ENCODE measurements at places on chromosomes 3 and 15.

DNA sequence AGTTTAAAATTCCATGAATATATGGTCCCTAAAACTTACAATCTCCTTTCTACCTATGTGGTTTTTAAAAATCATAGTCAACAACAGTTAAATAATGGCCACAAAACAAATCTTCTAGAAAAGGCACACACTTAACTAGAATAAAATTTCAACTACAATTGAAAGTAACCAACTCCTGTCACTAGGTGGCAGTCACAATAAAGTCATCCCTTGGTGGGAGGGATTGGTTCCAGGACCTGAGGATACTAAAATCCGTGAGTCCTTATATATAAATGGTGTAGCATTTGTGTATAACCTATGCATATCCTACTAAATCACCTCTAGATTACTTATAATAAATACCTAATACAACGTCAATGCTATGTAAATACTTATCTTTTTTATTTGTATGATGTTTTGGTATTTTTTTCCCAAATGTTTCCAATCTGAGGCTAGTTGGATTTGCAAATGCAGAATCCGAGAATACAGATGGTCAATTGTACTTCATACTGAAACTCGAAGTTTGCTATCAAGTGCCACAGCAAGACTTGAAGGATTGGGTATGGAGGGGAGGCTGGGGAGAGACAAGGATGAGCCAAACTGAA is 172.6 kb downstream of the FMN1 start:
- peak; percentile 51 for DNase-seq

- DNase-seq, result peak; percentile 87
These were observed 38.3 kb downstream of the CPN2 start for GRCh38 chr3:194312743-194313281.

DNA sequence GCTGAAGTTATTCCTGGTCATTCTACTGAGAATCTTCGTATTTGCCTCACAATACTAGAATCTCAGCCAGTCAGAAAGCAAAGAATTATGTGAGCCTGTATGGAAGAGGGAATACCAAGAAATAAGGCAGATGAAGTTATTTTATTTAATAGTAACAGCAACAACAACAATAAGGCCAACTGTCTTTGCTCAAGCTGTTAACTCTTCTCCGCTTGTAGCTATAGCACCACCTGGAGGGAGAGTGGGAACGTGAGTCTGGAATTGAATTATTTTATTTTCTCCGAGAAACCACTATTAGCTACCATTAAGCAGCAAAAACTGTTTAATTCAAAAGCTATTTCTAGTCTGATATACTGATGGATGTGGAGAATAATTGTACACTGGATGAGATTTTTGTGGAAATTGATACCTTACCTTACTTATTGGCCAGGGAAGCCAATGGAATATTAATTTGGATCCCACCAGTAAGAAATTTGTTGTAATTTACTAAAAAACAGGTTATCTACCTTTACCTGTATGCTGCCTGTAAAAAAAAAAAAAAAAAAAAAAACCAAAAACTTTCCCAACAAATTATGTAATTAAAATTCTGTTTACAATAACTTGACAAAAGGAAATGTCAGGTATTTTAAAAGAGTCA is 50.1 kb downstream of the CALML4 start:
- no peak for DNase-seq

GRCh38 chr3:185342459-185343174 is 20.3 kb upstream of the MAP3K13 start:
- DNase-seq, result no peak

DNA sequence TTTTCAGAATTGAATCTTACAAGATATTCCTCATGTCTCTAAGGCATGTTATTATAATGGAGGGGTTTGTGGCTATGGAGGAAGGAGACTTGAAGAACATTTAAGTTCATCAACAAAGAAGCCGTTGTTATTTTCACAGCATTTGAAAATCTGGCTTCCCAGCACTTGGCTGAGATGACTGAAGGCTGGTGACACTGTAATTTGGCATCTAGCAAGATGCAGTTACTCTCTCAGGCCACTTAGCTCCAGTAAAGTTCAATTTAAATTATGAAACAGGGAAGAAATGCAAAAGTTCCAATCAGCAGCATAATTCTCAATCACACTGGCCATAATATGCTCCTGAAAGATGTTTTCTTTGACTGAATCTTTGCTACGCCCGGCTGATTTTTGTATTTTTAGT is 139.4 kb upstream of the NUDT16 start:
- no peak for DNase-seq

- no peak for DNase-seq
These were observed 30.9 kb upstream of the PYDC2 start for GRCh38 chr3:191430103-191430502.

GRCh38 chr3:87260270-87260669 is 16.1 kb downstream of the POU1F1 start:
- no peak for DNase-seq

- peak; percentile 17 for DNase-seq
These were observed at the start of gene CELSR3 for GRCh38 chr3:48662753-48663488. TSS of gene CELSR3 (minus strand) at chr3:48662886. CDS start at chr3:48662634, 252 bp downstream.

DNA sequence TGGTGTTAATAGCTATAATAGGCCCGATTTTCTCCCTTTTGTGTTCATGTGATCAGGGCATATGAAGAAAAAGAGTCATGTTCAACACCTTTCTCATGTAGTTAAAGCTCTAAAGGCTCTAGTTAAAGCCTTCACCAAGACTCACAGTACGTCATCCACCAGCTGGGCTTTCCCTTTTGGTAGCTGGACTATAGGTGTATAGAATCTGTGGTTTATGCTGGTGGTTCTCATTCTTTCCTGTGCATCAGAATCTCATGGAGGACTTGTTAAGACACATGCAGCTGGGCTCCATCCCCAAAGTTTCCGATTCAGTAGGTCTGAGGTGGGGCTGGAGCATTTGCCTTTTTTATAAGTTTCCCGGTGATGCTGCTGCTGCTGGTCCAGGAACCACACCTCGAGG is 31.0 kb downstream of the CFAP91 start:
- DNase-seq, result no peak

DNA sequence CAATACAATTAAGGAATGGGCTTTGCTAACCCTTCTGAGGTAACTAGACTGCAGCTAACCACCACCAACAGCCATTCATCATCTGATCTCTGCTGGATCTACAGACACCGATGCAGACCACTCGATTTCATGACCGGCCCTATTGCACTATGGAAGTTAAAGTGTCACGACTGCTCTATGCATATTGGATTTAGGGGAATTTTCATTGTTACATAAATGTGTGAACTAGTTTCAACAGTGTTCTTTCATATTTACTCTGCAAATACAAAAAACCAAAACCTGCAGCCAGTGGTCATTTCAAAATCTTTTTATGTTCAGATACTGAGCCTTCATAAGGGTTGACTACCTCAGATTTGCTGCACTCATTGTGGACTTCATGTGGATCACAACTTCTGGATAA is 14.5 kb downstream of the CDV3 start:
- no peak for DNase-seq

DNA sequence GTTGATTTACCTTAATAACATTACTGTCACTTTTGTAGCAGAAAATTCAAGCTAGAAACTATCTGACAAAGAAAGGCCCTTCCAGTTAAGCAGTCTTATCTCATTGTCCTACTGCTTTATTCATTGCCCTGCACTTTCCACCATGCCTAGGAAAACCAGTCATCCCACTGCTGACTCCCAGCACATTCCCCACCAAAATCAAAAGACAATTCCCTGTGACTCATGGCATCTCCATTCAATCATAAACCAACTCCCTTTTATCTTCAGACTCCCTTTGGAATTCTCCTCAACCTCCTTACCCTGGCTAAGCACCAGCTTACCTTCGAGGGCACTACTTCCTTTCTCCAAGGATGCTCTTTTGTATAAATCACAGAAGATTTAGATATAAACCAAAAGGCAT is 184.3 kb downstream of the PLCH1 start:
- DNase-seq, result no peak

GRCh38 chr3:27910456-27910855 is 188.3 kb upstream of the EOMES start:
- DNase-seq, result no peak

DNA sequence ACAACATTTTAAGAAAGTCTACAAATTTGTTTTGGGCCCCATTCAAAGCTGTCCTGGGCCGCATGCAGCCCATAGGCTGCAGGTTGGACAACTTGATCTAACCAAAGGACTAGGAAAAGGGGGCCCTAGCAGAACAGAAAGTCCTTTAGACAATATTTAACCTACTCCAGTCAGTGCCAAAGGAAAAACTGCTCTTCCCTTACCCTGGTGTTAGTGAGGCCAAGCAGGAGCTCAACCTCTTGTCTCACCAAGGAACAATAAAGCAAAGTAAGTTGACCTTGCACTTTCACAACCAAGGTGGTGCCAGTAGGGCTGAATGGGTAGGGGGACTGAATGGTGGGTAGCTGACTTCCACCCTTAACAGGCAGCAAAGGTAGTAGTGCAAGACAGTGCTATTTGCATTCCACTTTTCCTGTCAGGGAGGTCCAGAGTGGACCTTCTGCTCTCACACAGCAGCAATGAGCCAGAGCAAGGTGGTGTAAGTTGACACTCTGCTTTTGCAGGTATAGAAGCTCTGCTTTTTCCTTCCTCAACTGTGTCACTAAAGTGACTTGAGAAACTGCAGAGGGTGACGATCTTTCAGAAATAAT is 124.9 kb downstream of the WDR72 start:
- DNase-seq, result no peak

DNA sequence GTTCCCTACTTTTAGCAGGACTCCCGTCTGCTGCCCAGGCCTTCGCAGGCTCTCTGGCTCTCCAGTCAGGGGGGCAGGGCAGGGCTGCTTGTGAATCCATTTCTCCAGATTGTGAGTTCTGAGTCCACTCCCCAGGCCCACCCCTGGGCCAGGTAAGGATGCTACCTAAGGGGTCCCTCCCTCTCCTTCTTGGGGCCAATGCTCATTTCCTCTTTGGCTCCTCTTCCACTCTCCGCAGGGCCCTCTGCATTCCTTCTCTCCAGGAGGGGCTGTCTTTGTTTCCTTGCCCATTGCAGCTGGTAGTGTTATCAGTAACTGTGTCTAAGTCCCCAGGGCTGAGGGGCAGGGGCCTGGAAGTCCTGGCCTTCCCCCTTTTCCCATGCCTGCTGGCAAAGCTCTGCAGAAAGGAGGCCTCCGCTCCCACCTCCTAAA is 13.0 kb upstream of the CACNA2D2 start:
- no peak for DNase-seq

DNA sequence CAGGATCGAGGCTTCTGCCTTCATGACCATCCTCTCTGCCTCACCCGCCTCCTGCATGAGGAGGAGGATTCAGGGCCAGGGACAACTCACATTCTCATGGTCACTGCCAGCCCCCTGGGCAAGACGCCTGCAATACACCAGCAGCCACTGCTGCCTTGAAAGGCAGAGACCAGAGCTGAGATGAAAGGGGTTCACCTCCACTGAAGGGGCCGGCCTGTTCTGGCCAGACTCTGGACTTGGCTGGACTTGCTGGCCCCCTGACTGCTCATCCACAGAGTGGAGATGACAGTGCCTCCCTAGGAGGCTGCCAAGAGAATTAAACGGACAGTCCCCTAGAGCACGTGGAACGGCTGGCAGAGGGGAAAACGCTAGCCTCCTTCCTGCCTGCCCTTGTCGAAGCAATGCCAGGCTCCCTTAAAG is 35.2 kb downstream of the MGLL start:
- DNase-seq, result no peak

- DNase-seq, result no peak
These were observed 3.8 kb downstream of the NLGN1 start for GRCh38 chr3:173401369-173401768.

GRCh38 chr3:13461169-13462124 is 18.7 kb upstream of the HDAC11 start:
- DNase-seq, result no peak

- DNase-seq, result no peak
These were observed 36.3 kb downstream of the LRTM1 start for GRCh38 chr3:54891540-54891897.

GRCh38 chr3:73624017-73624820 is 522 bp downstream of the PDZRN3 start:
- DNase-seq, result no peak

DNA sequence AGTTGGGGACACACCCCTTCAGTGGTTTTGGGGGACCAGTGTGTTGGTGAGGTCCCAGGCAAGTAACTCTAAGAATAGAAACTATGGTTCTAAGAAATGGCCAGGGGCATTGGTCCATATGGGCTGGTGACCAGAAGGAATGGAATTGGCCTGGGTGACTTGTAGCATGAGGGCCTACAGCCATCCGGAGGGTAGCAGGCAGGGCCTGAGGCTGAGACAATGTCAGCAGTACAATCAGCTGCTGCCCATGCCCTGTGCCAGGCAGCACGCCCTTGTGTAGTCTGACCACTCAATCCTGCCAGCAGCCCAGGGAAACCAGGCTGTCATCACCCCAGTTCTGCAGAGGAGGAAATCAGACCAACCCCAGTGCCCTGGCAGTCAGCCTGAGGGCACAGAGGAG is 100.6 kb downstream of the DNAJB8 start:
- no peak for DNase-seq

DNA sequence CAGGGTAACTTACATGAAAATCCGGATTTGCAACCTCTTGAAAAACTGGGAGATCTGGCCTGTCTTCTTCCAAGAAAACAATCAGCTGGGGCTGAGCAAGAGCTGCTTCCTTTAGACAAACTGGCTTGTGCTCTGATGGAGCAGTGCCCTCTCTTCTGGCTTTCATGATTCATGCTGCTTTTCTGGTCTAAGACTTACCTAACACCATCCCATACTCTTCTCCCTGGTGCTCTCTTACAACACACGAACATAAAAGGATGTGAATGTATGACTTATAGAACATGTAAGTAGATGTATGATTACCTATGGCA is 9.9 kb downstream of the TJP1 start:
- DNase-seq, result no peak

DNA sequence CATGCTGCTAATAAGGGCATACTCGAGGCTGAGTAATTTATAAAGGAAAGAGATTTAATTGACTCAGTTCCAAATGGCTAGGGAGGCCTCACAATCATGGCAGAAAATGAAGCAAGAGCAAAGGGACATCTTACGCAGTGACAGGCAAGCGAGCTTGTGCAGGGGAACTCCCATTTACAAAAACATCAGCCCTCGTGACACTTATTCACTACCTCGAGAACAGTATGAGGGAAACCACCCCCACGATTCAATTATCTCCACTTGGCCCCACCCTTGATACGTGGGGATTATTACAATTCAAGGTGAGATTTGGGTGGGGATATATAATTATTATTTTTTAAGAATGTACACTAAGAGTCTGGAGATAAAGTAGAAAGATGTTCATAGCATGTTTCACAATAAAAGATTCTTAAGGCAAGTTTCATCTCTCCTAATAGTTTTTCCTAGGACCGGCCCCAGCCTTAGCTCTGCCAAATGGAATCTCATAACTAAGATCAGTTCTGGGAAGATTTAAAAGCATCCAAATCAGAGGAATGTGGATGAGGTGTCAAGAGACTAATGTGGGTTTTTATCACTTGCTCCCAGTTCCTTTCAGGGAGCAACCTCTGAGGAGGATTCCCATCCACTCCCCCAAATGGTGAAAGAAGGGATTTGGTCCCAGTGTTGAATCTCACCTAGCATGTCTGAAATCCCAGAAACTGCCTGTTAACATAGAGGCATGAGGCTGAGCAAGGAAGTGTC is 221.0 kb downstream of the ZMAT3 start:
- no peak for DNase-seq

Measured in NCI-H2081 treated with DMSO at 0.1 percent for 48 hours (cell line).